ENCODE measurements at places on chromosomes 13 and 19.

DNA sequence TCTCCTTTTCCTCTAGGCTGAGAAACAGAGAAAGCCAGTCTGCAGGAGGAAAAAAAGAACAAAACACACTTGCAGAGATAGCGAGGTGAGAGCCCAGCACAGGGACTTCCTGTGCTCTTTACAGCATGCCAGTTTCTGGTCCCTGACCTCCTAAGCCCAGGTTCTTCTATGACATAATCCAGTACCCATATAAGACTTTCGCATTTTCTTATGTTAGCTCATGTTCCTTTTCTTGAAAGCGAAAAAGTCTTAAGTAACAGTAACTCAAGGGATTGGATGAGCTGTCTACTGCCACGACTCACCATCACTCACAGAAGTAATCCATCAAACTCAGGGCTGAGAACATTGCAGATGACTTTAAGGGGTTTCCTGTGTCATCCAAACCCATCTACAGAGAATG lies 17.4 kb downstream of the CCDC70 start:
- DNase-seq = no peak

DNA sequence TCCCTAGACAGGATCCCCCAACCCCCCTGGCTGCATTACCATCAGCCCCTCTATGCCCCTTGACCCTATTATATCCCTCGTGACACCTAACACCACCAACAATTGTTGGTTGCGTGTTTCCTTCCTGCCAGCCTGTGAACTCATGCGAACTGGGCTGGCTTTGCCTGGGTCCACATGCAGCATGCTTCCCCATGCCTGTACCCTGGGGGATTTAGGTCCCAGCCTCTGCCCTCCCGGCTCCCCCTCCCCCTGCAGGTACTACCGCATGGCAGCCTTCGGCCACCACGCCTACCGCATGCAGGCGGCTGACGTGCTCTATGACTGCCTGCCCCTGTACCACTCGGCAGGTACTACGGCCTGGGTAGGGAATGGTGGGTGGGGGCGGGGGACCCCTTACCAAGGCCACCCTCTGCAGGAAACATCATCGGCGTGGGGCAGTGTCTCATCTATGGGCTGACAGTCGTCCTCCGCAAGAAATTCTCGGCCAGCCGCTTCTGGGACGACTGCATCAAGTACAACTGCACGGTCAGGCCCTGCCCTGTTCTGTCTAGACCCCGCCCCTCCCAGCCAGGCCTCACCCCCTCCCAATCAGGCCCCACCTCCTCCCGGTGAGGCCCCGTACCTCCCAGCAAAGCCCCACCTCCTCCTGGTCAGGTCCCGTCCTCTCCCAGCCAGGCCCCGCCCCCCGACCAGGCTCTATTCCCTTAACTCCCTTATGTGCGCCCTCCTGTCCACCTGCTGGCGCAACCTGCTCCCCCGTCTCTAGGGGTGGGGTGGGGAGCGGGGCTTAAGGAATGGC lies 18.5 kb downstream of the SLC27A1 start:
- peak; percentile 97 for DNase-seq

GRCh38 chr13:23965346-23965745 lies 68.0 kb upstream of the C1QTNF9B start:
- DNase-seq = no peak

DNA sequence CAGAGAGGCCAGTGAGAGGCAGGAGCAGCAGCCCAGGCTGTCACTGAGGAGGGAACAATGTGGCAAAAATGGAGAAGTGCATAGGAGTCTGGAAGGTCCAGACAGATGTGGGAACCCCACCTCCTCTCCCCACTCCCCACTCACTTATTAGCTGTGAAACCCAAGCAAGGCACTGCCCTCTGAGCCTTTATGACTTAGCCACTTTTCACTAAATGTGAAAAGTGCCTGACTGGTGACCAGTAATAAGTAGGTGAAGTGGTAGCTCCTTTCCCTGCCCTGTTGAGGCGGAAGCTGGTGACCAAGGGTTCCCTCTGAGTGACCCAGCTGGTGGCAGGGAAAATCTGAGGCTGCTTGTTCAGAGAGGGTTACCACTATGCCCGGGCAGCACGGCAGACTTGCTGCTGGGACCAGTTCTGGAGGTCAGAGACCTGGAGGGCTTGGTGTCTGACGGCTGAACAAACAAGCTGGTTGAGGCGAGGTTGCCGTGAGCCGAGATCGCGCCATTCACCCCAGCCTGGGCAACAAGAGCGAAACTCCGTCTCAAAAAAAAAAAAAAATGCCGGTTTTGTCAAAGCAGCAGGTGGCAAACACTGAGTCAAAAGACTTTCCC lies 80.0 kb downstream of the ZNF429 start:
- peak; percentile 47 for DNase-seq

- peak; percentile 24 for DNase-seq
These were observed 72.7 kb downstream of the ZNF254 start for GRCh38 chr19:24159707-24160106.

DNA sequence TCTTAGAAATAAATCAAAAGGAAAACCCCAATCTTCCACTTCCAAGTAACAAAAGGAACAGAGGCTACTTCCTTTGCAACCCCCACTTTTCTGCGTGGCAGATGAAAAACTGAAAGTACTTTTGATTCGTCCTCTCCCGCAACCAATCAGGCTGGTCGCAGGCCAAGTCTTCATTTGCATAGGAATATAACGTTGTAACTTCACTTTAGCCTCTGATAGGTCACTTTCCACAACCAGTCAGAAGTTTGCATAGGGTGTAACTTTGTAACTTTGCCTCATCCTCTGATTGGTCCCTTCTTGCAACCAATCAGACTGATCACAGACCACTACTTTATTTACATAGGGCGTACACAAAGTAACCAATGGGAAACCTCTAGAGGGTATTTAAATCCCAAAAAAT lies 37.2 kb downstream of the TGDS start:
- peak; percentile 16 for DNase-seq

Data from hematopoietic multipotent progenitor cell treated with erythropoietin and hydrocortisone succinate and interleukin-3 and kit ligand, for 4 days (in vitro differentiated cells).